Stimulated activated CD8-positive, alpha-beta memory T cell treated with anti-CD3 and anti-CD28 coated beads, Interleukin-2, amount 100 ng/mL, for 48 hours (primary cell): ENCODE measurements at places on chromosomes 7 and 10.

- no peak for DNase-seq
These were observed 67.5 kb downstream of the PWWP2B start for GRCh38 chr10:132464256-132465192.

- no peak for DNase-seq
These were observed 74.5 kb downstream of the LRMDA start for GRCh38 chr10:75505840-75506506.

DNA sequence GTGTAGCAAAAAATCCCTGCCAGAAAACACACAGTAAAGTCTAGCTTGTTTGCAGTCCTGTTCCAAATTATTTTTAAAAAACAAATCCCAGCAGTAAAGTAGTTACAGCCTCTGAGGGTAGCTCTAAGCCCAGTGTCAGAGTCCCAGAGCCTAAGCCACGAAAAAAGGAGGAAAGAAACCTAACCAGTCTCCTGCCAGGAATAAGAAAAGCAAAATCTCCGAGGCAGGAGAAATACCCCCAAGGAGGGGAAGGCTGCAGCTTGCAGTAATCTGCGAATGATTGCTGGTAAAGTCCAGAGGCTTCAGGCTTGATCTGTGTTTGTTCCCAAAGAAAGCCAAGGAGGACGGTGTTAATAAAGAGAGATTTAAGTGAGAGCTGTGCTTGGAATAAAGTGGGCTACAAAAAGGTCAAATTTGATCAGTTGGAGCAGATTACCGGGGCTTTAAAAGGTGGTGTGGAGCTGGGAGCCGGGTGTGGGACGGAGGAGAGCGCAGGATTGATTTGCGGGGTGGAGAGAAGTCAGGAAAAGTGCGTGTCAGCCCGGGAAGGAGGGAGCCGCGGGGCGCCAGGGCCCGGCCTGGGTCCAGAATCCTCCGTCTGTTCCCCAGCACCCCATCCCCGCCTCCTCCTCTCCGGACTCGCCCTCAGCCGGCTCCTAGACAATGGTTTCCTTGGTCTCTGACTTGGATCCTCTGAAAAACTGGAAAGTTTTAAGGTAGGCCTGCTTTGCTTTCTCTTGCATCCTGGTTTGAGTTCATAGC lies 219.4 kb upstream of the CELF2 start:
- DNase-seq, result no peak

DNA sequence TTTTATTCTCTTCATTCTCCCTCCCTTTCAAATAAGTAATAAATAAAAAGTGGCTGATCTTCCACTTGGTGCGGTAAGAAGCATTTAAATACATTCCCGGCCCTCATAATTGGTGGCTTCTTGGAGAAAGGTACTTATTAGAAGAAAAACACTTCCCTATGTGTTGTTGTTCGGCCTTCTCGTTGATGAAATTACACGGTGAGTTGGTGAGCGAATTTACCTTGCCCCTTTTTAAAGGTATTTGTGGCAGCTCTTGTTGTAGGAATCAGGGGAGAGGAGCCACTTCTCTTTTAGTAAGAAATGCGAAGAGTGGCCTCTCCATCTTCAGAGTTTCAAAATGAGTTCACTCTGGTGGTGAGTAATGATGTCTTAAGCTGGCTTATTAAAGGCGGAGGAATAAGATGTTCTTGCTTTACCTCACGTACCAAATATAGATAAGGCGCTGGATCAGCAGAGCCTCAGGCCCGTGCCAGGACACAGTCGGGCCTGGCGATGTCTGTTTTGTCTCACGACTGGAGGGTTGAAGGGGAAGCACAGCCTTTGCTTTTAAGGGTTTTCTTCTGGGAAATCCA lies 135.9 kb downstream of the CUX1 start:
- DNase-seq, result no peak

GRCh38 chr10:30398788-30399187 lies 35.2 kb upstream of the MAP3K8 start:
- DNase-seq, result no peak

GRCh38 chr7:66379542-66380160 lies 174.5 kb downstream of the TPST1 start:
- no peak for DNase-seq

DNA sequence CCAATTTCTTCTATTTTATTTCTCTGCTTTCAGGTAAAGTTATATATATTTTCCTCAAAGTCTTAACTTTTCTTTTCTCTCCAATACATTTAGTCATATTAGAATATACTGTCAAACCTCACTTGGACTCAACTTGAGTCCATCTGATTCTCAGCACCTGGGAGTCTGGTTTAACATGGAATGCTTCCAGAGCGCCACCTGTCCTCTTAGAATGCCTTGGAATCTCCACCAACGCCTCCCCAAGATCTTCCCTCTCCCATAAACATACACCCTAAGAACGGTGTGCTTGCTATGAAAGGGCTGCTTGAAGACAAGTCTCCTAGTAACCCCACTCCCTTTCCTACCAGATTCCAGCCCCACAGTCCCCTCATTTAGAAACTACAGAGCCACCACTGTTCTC lies 229.1 kb upstream of the MKLN1 start:
- DNase-seq, result no peak

DNA sequence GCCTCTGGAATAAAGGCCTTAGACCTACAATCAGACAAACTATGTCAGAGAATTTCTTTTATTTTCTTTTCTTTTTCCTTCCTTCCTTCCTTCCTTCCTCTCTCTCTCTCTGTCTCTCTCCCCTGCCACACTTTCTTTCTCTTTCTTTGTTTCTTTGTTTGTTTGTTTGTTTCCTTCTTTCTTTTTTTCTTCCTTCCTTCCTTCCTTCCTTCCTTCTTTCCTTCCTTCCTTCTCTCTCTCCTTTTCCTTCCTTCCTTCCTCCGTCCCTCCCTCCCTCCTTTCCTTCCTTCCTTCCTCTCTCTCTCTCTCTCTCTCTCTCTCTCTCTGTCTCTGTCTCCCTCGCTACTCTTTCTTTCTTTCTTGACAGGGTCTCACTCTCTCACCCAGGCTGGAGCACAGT lies 242.6 kb downstream of the GATA3 start:
- no peak for DNase-seq

GRCh38 chr7:155685791-155686160 lies 41.3 kb downstream of the RBM33 start:
- no peak for DNase-seq

- DNase-seq, result no peak
These were observed 50.4 kb downstream of the TCF7L2 start for GRCh38 chr10:113000442-113000841.

DNA sequence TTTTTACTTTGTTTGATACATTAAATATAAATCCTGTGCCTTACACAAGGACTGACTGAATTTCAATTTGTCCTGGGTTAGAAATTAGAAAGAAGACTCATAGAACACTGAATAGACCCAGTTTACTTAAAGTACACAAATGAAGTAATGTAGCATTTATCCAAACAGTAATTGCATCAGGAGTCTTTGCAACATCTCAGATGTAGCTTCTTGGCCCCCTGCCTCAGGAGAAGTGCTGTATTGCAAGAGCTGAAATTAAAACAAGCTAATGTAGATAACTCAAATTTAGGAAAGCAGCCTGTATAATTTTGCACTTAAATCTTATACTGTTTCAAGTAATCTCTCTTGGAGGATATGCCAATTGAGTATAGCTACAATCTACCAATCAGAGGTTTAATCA lies 54.3 kb upstream of the KCND2 start:
- no peak for DNase-seq

- no peak for DNase-seq
These were observed 26.9 kb upstream of the ABCA13 start for GRCh38 chr7:48144291-48144768.

DNA sequence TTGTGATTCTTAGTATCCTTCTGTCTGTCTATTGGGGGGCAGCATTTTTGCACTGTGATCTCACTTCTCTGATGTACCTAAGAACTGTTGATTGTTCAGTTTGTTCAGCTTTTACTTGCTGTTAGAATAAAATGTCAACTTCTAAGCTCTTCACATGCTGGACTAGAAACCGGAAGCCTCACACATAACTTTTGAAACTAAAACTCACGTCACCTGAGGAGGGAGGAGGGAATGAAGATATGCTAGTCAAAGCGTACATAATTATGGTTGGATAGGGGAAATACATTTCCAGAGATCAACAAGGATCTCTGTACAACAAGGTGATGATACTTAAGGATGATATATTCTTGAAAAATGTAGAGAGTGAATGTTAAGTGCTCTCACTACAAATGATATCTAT lies 609.7 kb downstream of the INHBA start:
- DNase-seq, result no peak

DNA sequence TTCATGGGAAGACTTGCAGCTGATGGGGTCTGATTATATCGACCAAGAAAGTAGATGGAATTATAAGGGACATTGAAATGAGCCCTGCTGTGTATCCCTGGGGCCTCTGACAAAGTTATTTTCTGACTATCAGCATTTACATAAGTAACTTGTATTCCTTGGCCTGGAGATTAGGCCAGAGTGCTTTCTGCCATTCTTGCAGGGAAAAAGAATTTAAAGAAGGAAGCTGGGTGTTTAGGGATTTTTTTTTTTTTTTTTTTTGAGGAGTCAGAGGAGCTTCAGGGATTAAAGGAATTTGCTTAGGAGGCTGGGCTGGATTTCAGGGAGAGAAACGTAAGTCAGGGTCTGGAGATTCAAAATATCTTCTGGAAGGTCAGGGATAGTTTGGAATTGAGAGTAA lies 4.6 kb downstream of the SPAM1 start:
- no peak for DNase-seq

DNA sequence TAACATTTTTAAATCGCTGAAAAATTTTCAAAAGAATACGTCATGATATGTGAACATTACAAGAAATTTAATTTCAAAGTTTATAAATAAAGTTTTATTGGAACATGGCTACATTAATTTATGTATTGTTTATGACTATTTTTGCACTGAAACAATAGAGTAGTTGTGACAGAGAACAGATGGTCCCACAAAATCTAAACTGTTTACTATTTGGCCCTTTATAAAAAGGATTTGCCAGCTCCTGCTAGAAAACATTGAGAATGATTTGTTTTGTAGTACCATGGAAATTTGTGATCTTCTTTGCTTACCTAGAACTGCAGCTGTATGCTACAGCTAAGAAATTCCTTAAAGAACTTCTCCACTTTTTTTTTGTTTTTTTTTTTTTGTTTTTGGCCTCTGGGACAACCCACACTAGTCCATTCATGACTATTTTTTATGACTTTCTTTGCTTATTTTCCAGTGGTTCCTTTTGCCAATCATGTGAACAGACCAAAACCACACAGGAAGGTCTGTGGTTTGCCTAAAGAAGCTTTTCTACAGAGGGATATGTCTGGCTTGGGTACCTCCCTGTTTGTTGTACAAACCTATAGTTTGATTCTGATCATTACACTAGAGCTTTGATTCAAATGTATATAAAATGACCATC lies 55.7 kb downstream of the ST7 start:
- DNase-seq, result no peak

DNA sequence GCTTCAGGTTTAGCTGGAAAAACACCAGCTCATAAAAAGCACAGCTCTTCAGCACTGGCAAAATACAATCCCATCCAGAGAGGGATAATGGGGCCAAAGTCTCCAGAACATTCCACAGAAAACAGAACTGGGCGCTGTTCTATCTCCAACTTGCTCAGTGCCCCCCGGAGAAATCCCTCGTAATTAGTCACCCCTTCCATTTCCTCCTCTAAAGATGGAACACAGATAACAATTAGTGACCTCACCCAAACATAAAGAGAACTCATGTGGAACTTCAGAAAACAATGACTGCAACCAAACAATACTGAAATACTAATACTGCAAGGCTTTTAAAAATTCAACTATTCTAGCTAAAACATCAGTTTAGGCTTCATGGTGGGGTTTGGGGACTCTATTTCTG lies 46.3 kb downstream of the KIAA1549 start:
- no peak for DNase-seq

DNA sequence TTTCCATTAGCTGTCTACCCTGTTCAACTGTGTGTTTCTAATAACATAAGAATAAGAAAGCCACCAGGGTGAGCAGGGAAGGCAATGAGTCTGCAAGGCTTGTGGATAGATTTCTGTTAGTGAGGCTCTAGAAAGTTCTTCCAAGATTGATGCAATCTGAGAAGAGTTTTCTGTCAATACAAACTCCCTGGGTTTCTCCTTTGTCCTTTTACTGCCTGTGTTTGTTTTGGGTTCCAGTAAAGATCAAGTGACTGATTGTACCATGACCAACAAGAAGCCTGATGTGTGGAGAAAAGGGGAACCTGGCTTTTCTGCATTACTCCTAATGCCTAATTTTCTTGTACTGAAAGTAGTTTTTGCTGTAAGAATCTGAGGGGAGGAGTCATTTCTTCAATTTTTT lies 139.9 kb downstream of the CFTR start:
- DNase-seq, result no peak

DNA sequence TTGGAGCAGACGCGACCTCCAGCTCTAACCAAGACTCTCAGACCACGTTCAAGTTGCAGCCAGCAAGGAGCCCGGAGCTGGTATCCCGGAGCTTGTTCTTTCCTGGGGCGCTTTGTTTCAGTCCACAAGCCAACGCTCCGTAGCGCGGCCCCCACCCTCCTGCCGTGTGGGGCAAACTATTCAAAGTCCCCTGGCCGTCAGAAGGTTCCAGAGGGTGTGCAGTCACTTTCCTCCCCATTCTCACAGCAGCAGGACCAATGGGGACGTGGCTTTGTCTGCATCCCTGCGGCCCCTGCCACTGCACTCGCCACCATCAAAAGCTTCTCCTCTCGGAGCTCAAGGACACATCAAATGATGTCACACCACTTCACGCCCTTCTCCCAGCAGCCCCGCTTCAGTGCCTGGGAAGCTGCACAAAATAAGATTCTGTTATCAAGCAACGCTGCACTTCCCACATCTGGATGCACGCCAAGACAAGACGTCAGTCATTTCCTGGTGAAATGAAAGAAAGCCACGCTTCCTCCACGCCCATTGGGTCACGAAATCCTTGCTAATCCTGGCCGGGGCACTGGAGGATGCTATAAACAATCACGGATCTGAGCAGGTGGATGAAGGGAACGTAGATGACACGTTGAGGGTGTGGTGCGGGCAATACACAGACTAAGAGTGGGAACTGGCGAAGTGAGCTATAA lies 348.2 kb downstream of the PTPRN2 start:
- no peak for DNase-seq

DNA sequence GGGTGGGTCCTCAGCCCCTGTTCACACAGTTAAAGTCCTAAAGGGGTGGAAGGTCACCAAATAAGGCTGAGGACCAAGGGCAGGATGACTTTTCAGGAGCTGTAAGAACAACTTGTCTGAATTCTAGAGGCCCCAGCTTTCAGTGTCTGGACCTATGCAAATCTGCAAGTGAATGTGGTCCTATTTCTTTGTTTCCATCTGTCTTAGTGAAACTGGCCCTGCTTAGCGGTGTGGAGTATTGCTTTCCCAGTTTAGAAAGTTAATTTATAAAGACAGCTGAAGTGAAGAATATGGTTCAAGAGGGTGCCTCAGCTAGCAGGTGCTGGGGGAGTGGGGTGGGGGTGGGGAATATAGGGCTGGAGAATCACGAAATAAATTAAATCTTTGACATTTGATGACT lies 40.1 kb downstream of the HHEX start:
- DNase-seq, result no peak

- no peak for DNase-seq
These were observed 186.0 kb upstream of the TCF7L2 start for GRCh38 chr10:112763916-112764520.

DNA sequence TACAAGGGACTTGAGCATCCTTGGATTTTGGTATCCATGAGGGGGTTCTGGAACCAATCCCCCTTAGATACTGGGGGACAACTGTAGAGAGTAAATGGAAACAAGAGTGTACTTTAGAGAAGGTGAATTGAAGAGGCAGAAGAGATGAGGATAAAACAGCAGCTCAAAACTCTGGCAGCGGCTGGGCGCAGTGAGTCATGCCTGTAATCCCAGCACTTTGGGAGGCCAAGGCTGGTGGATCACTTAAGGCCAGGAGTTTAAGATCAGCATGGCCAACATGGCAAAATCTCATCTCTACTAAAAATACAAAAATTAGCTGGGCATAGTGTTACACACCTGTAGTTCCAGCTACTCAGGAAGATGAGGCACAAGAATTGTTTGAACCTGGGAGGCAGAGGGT lies 218.7 kb downstream of the GALNT17 start:
- no peak for DNase-seq
